ENCODE measurements at places on chromosomes 1 and 21. TPM values are rescaled to one million over a fixed set of nuclear protein-coding genes. Genes with fewer than 3 reads are reported as not detected.

The NTNG1 gene
- 8.5 TPM for polyA plus RNA-seq

DNA sequence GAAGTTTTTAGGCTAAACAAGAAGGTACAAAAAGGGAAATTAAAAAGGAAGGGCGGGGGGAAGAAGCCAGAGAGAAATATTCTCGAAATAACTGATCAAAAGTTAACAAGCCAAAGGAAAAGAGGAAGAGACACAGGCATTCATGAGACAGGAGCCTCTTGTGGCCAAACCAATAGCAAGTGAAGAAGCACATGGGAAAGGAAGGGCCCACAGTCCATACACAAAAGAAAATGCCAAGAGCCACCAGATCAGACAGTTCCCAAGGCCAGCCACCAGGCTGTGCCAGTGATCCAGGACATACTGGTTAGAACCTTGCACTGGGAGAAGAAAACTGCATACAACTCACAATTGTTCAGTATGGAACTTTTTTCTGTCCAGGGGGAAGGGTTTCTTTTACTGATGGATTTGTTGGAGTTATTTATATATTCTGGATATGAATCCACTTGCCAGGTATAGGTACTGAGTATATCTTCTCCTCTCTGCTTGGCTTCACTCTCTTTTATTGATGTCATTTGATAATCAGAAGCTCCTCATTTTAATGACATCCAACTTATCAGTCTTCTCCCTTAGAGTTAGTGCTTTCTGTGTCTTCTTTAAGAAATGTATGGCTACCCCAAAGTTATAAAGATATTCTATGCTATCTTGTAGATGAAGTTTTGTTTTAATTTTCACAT lies 76.8 kb downstream of the CD46 start:
- peak; percentile 58 for DNase-seq

DNA sequence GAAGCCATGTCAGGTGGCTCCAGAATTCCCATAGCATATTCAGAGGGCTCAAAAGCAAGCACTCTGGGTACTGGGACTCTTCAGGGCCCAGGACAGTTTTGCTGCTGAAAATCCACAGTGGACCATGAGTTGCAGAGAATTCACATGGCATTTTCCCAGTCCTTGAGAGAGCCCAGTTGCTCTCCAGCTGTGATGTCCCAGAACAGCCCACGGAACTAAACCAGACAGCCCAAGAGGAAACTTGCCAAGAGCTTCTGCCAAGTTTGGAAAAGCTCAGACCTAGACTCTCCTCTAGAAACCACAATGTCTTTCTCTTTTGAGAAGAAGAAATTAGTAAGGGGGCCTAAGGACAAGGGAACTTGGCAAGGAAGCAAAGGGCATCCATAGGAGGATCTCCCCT lies 69.4 kb downstream of the RGS2 start:
- DNase-seq: no peak

DNA sequence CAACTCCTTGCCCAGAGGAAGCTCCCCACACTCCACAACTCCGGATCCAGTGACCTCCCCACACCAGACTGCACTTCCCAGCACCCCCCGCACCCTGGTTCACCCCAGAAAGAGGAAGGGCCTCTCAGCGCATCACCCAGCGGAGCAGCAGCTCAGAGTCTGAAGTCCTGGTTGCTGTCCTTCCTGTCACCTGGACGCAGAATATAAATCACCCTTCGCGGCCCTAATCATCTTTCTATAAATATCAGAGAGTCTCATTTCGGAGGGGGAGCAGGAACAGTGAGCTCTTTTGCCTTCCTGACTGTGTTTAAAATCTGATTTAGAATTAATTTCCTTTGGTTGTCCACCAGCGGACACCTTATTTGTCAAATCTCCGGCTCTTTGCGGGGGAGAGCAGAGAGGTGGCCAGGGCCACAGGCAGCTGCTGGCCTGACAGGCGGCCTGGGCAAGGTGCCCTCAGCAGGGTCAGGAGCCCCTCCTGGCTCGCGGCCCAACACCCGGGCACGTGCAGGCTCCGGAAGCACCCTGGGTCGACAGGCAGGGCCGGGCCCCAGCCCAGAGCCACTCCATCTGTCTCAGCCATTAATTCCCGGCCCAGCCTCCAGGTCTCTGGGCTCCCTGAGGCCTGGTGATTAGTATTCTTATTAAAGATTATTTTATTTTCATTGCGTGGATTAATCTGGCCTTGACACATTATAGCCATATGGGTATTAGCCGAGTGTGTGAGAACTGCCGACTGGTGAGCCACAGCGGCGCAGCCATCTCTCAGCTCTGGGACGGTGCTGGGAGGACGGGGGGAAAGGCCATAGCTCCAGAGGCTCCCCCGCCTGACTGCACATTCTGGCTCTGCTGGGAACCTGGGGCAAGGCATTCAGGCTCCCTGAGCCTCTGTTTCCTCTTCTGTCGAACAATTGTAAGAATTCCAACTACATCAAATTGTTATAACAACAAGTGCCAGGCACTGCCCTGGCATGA lies 19.7 kb downstream of the EPHA8 start:
- no peak for DNase-seq

Measured in keratinocyte (primary cell).